ENCODE measurements at places on chromosomes 11 and 22. TPM values are rescaled to one million over a fixed set of nuclear protein-coding genes. Genes with fewer than 3 reads are reported as not detected.
A peak's percentile ranks its signal among the peaks of the same experiment; 100 is the strongest.

The DCHS1 gene
- polyA plus RNA-seq = 3.1 TPM

The GRAMD4 gene
- 16.0 TPM for polyA plus RNA-seq

The SLC5A12 gene
- 0.10 TPM for polyA plus RNA-seq

DNA sequence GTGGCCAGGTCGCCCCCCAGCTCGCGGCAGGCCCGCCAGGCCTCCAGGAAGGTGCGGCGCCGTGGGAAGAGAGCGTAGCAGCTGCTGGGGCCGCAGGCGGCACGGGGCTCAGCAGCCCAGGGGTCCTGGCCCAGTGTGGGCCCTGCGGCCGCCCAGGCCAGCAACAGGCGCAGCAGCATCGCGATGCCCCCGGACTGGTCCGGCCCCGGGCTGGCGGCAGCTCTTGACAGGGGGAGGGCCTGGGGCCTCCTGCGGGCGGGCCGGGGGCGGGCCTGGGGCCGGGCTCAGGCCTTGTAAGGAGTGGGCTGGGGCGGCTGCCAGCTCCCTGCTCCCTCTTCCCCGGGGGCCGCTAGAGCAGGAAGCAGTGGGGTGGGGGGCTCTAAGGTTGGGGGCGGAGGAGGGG is at the start of gene CD248:
Gene CD248, minus strand, starts transcription at position 196 of the 403 bp plus-strand sequence. Its CDS starts 17 bp downstream, at position 179.
- DNase-seq = peak; percentile 84

The TENM4 gene
- 0.19 TPM for polyA plus RNA-seq

DNA sequence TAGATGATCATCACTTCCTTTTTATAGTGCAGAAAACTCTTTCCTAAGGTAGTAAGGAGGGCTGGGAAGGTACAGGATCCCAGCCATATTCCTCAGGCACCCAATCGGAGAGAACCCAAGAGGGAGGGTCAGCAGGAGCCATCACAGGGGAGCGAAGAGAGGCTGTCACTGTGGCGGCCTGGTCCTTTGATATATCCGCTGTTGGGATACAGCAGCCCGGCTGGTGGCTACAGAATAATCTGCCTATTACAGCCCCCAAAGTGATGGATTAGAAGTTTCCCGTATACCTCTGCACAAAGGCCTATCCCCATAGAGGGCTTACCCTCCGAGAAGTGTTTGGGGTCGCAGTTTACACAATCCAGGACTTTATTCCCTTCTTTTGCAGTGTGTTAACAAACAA is 48.5 kb downstream of the OR4D9 start:
- no peak for DNase-seq

DNA sequence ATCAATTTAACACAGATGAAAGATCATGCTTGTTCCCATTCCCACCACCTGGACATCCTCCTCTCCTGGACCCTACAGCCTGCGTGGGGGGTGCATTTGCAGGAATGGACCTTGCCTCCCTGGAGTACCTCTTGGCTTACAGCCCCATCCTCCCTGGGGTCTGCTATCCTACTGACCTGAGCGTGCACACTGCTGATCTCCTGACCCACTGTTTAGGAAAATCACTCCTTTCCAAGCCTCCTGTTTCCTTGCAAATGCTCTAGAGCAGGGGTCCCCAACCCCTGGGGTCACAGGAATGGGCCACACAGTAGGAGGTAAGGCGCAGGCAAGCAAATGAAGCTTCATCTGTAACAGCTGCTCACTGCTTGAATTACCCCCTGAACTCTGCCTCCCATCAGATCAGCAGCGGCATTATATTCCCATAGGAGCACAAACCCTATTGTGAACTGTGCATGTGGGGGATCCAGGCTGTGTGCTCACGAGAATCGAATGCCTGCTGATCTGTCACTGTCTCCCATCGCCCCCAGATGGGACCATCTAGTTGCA is 88.2 kb upstream of the SEPTIN5 start:
- DNase-seq = no peak

DNA sequence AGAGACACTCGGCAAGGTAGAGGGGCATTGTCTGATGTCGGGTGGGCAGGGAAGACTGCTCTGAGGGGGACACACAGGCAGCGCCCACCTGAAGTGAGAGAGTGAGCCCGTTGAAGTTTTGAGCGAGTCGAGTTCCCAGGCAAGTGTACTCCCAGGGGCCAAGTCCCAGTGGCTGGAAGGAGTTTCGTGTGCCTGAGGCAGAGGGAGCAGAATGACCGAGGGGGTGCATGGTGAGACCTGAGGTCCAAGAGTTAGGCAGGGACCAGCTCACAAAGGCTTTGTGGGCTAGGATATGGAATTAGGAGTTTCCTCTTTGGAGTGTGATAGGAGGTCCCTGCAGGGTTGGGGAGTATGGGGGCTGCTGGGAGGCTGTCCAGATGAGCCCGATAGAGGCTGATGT is 6.2 kb downstream of the SCN2B start:
- no peak for DNase-seq

The TRPM5 gene
- polyA plus RNA-seq = 0.02 TPM

The BRD1 gene
- polyA plus RNA-seq = 17.6 TPM

DNA sequence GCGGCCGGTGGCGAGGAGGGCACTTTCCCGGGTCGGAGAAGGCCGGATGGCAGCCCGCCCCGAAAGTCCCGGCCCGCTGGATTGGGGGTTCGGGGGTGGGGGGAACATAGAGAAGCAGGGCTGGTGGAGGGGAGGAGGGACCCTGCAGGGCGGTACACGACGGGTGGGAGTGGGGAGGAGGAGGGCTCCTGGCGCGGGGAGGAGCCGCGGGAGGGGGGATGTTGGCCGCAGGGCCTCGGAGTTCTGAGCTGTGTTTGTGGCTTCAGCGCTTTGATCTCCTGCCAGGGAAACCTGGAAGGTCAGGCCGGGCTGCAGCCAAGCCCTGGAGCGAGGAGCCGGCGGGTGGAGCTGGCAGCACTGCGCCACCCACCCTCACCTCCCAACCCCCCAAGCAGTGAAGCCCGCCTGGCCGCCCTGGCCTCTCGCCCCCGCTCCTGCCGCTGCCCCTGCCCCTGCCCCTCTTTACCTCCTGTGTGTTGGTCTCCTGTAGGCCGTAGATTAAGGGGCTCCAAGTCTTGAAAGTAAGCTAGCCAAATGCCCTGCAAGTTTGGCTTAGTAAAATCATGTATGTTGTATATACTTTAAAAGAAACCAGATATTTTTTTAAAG is 30.9 kb downstream of the C22orf31 start:
- peak; percentile 80 for DNase-seq

- DNase-seq = no peak
These were observed 1057.3 kb downstream of the OPCML start for GRCh38 chr11:132475026-132475425.

The OR6A2 gene
- polyA plus RNA-seq = not detected

- DNase-seq = no peak
These were observed 100.8 kb upstream of the OR9G4 start for GRCh38 chr11:56849250-56849649.

DNA sequence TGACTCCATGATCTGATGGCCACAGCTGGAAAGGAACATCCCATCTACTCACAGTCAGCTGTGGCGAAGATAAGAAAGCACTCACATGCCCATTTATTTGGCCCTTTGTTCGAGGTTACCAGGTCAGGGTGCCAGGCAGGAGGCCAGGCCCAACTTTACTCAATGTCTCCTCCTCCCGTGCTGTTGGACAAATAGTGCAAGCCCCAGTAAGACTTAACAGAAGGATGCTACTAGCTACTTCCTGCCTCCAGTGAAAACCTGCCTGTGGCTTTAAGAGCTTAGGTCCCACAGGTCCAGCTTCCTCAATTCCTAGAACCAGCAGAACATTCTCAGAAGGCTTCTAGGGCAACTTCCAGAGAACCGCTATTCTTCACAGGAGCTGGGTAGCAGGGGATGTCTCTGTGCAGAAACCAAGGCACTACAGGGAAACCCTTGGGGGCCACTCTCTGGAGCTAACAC is 12.9 kb upstream of the CRY2 start:
- DNase-seq = no peak

DNA sequence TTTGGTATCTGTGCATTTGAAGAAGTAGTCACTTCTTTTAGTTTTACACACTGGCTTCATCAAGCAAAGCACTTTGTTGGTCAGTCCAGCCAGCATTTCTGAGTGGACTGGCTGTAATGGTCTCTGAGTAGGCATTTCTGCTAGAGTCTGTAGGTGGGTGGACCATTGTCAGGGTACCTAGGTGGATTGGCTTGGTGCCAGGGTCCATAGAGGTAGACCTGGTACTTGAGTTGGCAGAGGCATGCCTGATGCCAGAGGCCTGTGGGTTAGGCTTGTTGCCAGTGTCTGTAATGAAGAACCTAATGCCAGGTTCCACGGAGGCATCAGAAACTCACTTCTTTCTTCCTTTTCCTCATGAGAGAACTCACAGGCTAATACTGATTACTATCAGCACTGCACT is 157.9 kb upstream of the C11orf87 start:
- no peak for DNase-seq

The CARD10 gene
- polyA plus RNA-seq = 5.7 TPM

DNA sequence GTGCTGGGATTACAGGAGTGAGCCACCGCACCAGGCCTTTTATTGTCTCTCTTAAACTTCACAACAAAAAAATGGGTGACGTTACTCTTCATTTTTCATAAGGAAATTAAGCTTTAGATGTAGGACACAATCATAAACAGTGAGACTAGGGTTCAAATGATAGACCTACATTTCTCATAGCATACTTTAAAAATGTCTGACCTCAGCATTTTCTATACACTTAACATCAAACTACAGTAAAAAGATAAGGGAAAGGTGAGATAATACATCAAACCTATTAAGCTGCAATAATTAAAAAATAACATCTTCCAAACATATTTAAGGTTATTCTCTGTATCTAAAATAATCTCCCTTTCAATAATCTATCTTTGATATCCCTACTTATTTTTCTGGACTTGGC is 914.2 kb downstream of the FAM181B start:
- no peak for DNase-seq

DNA sequence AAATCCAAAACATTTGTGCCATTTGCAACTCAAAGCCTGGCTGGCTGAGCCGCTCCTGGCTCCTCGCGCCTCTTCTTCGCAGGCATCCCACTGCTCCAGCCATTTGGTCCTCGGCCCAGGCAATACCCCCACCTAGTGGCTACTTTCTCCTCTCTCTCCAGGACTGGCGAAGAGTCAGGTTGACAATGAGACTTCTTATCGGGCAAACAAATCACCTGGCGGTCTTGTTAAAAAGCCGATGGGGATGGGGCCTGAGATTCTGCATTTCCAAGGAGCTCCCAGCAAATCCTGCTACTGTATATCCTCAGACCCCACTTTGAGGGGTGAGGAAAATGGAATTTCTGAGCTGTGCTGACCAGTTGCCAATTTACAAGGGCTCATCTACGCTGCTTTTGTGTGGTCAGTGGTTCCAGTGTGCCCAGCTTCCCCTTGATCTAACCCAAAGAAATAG is 89.0 kb downstream of the ISX start:
- DNase-seq = peak; percentile 67

GRCh38 chr22:50563413-50564160 is 868 bp upstream of the SYCE3 start:
- no peak for DNase-seq

GRCh38 chr11:33376331-33377310 is 119.4 kb downstream of the HIPK3 start:
- no peak for DNase-seq

The WBP2NL gene
- polyA plus RNA-seq = 1.2 TPM

GRCh38 chr22:30192427-30192826 is 54.1 kb downstream of the LIF start:
- no peak for DNase-seq

- DNase-seq = no peak
These were observed 269.7 kb downstream of the DYNC2H1 start for GRCh38 chr11:103378931-103379330.

DNA sequence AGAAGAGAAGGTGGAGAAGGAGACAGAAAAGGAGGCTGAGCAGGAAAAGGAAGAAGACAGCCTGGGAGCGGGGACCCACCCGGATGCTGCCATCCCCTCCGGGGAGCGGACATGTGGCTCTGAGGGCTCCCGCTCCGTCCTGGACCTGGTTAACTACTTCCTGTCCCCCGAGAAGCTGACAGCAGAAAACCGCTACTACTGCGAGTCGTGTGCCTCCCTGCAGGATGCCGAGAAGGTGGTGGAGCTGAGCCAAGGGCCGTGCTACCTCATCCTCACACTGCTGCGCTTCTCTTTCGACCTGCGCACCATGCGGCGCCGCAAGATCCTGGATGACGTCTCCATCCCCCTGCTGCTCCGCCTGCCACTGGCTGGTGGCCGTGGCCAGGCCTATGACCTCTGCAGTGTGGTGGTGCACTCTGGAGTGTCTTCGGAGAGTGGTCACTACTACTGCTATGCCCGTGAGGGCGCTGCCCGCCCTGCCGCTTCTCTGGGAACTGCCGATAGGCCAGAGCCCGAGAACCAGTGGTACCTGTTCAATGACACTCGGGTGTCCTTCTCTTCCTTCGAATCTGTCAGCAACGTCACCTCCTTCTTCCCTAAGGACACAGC is 21.4 kb downstream of the USP35 start:
- DNase-seq = peak; percentile 74

DNA sequence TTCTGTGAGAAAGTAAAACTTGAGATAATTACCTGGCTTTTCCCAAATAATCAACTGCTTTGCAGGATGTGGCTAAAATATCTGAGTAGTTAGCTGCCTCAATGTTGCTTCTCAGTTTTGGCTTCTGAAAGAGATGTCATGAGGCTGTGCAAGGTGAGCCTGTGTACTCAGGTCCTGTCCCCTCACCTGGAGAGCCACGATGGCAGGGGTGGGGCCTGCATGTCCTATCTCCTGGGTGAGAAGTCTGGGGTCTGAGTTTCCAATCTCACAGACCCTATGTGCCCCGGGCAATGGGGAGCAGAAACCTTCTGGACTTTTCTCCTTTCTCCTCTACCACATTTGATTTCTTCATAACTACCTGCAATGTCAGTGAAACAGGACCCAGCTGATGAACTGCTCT is 338.6 kb upstream of the B3GAT1 start:
- DNase-seq = peak; percentile 57

GRCh38 chr11:69919659-69920344 is 100.6 kb upstream of the FGF3 start:
- peak; percentile 53 for DNase-seq

GRCh38 chr11:33618956-33619355 is 81.7 kb downstream of the C11orf91 start:
- no peak for DNase-seq

- DNase-seq = no peak
These were observed 12.6 kb upstream of the CHKA start for GRCh38 chr11:68133761-68134160.

The C11orf52 gene
- polyA plus RNA-seq = 0.74 TPM

GRCh38 chr11:41403458-41403857 is 56.0 kb downstream of the LRRC4C start:
- no peak for DNase-seq

The CABP7 gene
- polyA plus RNA-seq = 0.06 TPM

The CADM1 gene
- 2.1 TPM for polyA plus RNA-seq

The OR5B2 gene
- polyA plus RNA-seq = not detected
